HTR-8/SVneo (cell line): ENCODE measurements at places on chromosomes 13 and 19.

DNA sequence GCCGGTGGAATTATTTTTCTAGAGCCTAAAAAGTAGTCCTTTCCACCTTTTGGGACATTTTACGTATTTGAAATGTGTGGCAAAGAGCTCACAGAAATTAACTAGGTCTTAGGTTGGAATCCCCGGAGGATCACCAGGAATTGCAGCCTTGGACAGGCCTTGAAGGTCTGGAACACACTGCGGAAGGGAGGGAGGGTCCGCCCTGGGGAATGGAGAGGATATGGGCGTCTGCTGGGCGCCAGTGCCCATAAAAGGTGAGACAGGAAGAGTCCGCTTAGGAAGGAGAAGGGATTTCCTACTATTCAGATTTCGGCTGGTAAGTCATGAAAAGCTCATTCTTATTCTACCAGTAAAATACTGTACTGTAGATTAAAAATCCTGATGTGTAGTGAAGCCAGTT, 111.9 kb downstream of the COL4A2 start:
- DNase-seq: no peak

- DNase-seq: peak; percentile 72
Measured at GRCh38 chr19:45444318-45445041, 20.8 kb upstream of the ERCC1 start.

DNA sequence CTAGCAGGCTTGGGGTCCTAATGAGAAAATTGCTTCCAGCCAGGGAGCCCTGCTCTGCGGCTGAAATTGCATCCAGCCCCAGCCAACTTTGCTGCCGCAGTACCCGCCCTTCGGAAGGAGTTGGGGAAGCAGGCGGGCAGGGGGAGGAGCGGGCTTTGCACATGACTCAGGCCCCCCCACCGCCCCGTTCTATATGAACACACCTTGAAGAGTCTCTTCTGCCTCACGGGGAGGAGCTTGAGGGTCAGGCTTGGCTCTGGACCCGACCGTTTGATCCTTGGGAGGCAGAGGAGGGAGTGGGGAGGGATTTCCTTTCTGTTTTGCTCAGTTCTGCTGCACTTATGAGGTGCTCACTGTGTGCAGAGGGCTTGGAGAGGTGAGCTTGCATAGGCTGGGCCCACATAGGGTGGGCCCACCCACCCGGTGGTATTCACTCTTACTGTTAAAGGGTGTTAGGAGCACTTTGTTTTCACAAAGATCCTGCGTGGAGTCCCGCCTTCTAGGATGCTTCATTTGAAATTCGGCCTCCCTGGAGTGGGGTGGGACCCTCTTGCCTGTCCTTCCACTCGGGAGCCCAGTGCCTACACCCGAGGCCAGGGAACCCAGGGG, 46.5 kb downstream of the LYL1 start:
- DNase-seq: peak; percentile 74

- DNase-seq: no peak
Measured at GRCh38 chr19:18704971-18705370, 21.5 kb downstream of the CRTC1 start.

DNA sequence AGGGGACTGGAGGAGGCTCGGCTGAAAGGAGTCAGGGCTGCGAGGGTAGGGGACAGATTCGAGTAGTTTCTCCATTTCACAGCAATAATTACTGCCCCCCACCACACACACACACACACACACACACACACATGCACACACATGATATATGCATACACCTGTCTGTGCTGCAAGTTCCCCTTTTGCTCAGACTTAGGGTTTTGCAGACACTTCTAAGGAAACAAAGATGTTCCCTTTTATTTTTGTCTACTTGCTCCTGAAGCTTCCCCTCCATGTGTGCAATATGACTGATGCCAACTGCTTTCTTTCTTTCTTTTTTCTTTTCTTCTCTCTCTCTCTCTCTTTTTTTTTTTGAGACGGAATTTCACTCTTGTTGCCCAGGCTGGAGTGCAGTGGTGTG, 13.4 kb downstream of the MBD3L2B start:
- DNase-seq: no peak

DNA sequence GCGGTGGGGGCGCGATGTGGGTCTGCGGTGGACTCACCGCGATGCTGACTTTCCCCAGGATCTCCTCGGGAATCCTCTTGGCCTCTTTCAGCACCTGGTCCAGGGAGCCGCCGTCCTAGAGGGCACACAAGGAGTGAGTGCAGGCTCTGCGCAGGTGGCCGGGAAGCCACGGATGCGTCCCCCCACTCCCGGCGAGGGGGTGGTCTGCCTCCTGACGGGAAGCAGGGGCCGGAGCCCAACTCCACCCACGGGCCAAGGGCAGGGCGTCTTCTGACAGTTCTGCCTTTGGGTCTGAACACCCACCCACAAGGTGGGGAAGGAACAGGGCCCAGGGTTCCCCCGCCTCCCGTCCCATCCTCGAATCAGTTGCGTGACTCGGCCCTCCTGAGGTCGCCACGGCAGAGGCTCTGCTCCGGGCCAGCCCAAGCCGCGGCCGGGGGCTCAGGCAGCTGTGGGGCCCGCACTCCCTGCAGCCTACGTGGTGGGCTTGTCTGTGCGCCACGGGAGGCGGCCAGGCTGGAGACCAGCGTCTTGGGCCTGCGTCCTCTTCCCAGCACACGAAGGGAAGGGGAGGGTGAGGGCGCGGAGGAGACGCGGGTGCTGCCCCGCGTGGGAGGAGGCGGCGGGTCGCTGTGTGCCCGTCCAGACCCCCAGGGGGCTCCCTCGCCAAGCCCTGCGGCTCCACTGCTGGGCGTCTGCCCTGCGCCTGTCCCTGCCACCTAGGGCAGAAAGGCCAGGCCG, 21.4 kb downstream of the MAP2K2 start:
- DNase-seq: no peak

DNA sequence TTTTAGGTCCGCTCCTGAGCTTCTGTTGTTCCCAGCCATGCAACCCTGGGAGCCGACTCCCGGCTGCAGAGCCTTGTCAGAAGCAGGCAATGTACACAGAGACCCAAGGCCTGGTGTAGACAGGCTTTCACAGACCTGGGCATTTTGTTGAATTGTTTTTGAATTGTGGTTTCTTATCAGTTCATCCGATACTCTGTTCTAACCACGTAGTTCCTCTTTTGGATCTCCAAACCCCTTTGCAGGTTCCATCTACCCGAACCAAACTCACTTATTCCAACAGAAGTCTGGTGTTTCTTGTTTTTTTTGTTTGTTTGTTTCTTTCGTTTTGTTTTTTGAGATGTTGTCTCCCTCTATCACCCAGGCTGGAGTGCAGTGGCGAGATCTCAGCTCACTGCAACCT, 6.3 kb upstream of the NLRP2 start:
- DNase-seq: no peak

GRCh38 chr13:64078480-64078936, 2662.9 kb upstream of the PCDH20 start:
- DNase-seq: no peak

- DNase-seq: peak; percentile 59
Measured at GRCh38 chr19:1837625-1838105, 10.6 kb downstream of the REXO1 start.

- DNase-seq: no peak
Measured at GRCh38 chr13:74511523-74511922, 377.3 kb upstream of the KLF12 start.

DNA sequence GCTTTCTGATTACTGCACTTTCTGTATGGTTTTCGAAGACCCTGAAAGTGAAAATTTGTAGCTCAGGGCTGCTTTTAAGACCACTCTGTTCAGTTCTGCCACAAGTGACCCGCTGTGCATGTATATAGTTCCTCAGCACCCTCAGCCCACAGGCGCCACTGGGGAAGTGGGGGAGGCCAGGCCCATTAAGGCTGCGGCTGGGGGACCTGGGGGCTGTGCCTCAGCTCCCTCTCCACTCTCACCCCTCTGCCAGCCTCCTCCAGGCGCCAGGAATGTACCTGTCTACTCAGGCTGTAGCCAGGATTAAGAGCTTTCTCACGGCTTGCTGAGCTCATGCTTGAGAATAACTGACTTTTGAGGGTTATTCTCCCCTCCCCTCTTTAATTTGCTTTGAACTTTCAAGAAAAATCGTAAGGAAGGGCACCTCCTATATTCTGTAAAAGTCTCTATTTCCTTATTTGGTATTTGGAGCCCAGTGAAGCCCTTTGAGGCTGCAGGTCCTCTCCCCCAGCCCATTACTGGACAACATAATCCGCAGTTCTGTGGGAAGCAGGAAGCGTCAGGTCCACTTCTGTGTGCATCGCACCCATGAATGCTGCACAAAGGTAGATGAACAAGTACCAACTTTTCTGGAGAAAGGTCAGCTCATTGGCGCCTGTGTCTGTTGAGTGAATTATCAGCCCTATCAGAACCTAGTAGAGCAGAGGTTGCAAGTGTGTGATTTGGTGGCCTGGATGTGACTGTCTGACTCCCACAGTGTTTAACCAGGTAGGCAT, 29.6 kb downstream of the GJA3 start:
- DNase-seq: no peak

GRCh38 chr19:46533078-46533620, 37.5 kb upstream of the PNMA8B start:
- no peak for DNase-seq
